Stimulated activated CD4-positive, alpha-beta T cell treated with anti-CD3 and anti-CD28 coated beads, Interleukin-2, amount 100 ng/mL, for 4 hours (primary cell): ENCODE measurements at places on chromosomes 1 and 21.

DNA sequence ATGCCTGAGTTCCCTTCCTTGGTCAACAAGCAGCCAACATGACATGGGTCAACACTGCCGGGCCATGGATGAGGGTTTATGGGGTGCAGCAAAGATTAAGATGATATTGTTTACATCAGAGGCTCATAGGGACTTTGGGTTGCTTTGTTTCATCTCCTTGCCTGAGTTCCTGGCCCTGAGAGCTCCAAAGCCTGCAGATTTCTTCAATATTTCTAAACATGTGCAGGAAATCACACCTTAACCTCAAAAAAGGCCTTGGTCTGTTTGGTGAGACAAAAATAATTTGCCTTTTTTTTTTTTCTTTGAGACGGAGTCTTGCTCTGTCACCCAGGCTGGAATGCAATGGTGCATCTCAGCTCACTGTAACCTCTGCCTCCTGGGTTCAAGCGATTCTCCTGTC, 876 bp downstream of the SLAMF8 start:
- no peak for DNase-seq

GRCh38 chr21:40080385-40080784, 213.1 kb downstream of the PCP4 start:
- DNase-seq, result no peak

DNA sequence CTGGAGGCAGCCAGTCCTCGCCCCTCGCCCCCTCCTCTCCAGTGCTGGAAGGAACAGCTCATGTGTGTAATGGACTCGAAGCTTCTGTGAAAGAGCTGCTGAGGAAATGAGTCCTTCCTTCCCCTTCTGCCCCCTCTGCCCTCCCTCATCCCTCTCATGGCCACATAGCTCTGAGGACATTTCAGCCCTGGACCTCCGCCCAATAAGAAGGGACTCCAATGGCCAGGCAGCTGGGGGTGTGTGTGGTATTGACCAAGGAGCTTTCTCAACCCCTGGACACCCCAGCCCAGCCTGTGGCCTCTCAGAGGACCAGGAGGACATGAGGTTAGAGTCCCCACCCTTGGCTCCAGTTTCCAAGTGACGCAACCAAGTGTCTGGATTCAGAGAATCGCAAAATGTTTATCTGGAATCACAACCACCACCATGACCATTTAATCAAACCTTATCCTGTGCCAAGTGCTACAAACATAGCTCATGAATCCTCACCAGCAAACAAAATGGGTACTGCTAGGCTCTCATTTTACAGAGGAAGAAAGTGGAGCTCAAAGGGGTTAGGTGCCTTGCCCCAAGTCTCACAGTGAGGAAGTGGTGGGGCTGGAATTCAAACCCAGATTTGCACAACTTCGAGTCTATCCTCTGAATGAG, 47.8 kb upstream of the ECE1 start:
- DNase-seq, result no peak

GRCh38 chr21:31668651-31669491, 9.4 kb downstream of the SOD1 start:
- DNase-seq, result no peak

- no peak for DNase-seq
These were observed 1.7 kb downstream of the KHDC4 start for GRCh38 chr1:155932487-155932886.

DNA sequence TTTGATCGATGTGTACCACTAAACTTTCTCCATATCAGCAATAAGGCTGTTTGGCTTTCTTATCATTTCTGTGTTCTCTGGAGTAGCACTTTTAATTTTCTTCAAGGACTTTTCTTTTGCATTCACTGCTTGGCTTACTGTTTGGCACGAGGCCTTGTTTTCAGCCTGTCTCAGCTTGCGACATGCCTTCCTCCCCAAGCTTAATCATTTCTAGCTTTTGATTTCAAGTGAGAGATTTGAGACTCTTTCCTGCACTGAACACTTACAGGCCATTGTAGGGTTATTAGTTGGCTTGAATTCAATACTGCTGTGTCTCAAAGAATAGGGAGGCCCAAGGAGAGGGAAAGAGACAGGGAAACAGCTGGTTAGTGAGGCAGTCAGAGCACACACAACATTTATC, 120.6 kb upstream of the KCND3 start:
- DNase-seq, result no peak

- no peak for DNase-seq
These were observed 5.7 kb downstream of the MAP3K6 start for GRCh38 chr1:27361044-27361402.

DNA sequence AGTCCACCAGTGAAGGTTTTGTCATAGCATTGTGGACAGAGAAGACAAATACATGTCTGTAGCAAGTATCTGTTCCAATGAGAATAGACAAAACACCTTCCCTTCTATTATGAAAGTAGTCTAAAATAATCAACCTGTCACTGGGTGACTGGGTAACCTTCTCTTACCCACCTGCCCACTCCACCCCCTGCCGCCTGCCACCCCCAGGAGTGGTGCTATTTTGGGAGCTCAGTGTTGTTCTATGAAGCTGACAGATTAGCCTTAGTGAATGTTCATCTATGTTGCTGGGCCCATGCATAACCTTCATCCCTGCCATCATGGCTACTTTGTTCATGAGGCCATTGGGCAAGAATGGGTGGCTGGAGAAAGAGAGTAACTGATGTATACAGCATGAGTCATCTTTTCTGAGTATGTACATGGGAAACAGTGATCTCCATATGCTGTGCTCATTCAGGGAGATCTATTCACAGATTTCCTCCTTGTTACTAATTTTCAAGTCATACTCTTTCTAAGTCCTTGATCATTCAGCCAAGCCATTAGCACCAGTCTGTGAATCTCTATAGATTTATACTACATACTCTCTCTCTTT, 24.8 kb downstream of the MARK1 start:
- no peak for DNase-seq

DNA sequence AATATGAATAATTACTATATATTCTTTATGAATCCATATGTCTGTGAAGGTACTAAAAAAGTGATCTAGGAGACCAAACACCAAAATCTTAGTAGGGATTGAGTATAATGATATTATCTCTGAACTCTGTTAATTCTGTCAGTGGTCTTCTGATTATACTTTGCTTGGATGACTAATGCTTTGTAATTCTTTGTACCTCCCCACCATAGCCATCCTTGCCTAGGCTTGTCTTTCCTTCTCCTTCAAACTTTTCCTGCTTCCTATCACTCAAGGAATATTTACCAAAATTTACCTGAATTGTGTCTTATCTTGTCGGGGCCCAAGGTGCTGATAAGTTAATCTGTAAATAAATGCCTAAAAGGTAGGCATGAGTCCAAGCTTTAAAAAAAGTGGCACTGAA, 845 bp upstream of the RGS5 start:
- no peak for DNase-seq

DNA sequence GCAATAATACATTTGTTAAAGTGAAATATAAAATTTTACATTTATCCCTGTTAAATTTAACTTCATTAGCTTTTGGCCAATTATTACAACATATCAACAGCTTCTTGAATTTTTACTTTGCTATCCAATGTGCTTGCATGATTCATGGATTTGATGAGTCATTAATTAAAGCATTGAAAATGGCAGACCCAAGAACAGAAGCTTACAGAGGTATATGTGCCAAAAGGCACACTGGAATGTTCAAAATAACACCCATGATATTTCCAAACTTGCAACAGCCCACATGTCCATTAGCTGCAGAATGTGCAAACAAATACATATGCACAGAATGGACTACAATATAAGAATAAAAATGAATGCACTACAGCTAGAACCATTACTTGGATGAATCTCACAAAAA, 76.4 kb upstream of the MAN1A2 start:
- DNase-seq, result no peak
